ENCODE measurements at places on chromosomes 7 and 10.

DNA sequence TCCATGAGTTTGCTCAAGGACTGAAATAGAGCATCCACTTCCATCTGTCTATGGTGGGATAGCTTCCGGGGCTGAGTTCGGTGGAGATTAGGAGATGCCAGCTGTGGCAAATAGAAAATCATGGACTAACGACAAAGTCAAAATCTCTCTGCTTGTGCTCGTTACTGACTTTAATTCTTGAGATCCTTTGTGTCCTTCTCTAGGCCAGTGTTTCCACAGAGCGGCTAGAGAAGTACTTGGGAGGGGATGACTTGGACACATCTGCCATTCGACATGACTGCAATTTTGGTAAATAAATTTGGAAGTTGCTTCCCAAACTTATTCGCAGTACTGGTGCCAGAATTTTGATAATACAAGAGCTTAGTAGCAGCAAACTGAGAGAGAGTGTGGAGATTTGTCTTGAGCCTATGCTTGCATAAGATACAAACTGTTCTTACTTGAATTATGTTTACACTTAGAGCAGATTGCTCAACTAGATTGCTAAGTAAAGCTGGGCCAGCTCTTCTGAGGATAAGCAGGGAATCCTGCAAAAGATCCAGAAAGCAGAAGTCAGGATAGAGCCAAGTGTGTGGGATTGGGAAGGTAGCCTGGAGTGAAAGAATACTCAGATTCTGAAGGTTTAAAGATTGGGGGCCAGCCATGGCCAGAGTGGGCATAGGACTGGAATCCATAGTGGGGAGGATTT, 27.6 kb downstream of the ABCC2 start:
- DNase-seq = no peak

GRCh38 chr7:2208712-2209111, 24.0 kb downstream of the MAD1L1 start:
- no peak for DNase-seq

- DNase-seq = no peak
Observed at GRCh38 chr10:47025540-47026300, 114.5 kb downstream of the PTPN20 start.

DNA sequence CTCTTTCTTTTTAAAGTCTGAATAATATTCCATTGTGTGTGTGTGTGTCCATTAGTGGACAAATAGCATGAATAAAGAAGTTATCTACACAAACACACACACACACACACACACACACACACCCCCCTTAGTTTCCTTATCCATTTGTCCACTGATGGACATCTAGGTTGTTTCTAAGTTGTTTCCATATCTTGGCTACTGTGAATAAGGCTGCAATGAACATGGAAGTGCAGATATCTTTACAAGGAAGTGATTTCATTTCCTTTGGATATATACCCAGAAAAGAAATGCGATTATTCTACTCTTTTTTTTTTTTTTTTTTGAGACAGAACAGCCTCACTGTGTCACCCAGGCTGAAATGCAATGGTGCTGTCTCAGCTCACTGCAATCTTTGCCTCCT, 113.5 kb downstream of the MBL2 start:
- DNase-seq = no peak

- no peak for DNase-seq
Observed at GRCh38 chr7:7617550-7617949, 23.0 kb upstream of the UMAD1 start.

- DNase-seq = no peak
Observed at GRCh38 chr7:27918503-27918902, 178.5 kb downstream of the TAX1BP1 start.

GRCh38 chr7:90474284-90475210, 5.1 kb downstream of the PTTG1IP2 start:
- no peak for DNase-seq

DNA sequence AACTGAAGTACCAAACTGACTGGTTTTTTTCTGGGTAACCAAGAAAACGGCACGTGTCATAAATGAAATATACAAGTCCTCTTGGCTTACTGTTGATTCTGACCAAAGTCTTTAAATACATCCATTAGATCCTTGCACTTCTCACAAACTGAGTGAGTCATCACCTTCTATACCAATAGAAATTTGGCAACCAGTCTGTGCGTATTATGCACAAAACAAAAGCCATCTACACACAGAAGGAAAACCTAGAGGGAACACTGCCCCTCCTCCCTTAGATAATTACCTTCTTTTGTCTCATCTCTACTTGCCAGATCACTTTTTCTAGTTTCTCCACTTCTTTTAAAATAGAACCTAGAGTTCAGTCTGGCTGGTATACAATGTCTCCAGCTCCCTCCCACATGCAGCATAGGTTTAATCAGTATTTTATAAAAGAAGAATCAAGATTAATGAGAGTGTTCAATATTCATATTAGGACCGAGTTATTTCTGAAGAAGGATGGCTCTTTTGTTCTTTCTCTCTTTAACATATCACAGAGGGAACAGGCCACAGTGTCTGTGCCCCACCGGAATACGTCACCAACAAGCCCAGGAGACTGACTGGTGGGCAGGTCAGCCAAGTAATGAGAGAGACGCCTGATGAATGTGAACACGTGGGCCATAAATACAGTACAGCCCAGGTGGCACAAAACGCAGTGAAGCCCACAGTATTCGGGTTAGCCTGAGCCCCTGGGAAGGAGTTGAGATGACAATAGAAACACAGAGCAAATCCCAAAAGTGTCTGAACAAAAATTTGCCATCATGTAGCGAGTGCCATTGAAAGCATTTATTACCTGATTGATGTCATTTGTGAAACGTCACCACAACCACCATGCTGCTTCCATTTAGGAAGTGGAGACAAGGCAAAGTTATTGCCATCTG, 91.3 kb downstream of the KIAA1549 start:
- no peak for DNase-seq

DNA sequence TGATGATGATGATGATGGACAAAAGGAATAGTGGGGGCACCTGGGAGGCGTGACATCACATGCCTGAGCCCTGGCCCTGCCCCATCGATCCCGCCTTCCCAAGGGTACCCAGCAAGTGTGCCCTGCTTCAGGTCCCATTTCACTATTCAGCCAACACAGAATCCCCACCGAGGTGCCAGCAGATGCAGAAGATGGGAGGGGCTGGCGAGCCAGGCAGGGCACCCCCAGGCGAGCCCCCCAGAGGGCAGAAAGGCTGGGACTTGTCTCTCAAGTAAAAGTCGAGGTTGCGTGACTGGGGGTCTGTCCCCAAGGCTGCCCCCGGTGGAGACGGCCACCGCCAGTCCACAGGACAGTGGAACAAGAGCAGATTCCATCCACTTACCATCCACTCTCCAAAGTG, 57.5 kb downstream of the INSIG1 start:
- no peak for DNase-seq

DNA sequence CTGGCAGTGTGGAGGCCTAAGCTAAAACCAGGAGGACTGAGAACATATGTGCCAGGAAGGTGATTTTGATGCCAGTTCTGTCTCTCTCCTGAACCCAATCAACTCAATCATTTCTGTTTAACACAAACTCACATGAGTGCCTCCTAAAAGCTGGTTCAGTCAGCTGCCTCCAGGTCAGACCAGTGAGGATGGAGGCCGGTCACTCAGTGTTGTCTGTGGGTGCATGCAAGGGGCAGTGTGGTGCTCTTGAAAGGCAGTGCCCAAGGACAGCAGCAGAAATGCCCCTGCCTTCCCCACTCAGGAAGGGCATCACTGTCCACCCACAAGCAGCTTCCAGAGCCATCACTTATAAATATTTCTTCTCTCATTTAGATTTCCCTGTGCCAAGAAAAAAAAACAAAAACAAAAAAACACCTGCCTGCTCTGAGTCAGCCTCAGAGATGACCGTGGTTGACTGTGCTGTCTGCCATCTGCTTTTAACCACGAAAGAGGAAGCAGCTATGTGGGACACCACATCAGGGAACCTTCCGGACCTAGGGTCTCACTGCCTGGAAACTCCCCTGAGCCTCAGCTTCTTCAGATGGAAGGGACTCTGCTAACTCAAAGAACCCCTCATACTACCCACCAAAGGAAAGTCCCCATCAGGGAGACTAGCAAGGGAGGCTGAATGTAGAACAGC, 39.1 kb downstream of the VOPP1 start:
- DNase-seq = peak; percentile 92

DNA sequence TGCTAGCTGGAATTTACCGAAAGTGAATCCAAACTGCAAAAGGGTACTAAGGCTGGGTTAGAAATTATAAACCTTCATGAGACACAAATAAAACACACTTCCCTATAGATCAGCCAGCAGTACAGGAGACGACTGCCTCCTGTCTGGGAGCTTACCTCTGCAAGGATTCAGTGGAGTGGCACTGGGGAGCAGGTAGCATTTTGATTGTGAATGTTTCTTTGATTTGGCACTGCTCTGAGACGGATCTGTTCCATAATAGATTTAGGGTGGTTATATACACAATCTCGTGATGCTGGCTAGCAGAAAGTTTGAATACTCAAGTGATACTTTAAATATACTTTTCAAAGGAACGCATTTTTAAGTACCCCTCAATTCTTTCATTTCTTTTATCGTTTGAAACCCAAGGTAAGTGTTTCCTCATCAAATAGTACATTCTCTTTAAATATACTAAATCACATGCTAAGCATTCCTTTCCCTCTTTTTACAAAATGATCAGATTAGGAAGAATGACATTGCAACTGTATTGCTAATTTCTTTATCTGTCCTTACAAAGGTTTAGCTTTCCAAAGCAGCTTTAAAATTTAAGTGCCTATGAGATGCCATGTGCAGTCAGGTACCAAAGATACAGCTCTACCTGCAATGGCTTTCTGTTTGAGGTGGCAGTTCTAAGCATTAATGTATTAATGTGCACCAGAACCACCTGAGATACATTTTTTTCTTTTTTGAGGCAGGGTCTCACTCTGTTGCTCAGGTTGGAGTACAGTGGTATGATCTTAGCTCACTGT, 20.6 kb upstream of the CHCHD3 start:
- no peak for DNase-seq

DNA sequence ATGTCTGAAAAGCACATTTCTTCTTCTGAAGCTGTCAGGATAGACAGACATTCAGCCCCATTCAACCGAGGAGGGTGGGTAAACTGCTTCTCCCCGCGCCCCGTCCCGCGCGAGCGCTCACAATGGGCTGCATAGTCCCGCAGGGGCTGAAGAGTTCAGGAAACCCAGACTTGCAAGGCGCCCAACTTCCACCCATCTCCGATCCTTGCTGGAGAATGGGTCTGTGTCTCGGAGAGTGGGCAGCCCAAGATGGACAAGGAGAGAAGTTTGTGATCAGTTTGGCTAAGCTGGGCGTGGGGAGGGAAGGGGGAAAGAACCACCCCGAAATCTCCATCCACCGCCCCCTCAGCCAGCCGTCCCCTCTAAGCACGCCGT, 686 bp downstream of the AASS start:
- DNase-seq = peak; percentile 8

DNA sequence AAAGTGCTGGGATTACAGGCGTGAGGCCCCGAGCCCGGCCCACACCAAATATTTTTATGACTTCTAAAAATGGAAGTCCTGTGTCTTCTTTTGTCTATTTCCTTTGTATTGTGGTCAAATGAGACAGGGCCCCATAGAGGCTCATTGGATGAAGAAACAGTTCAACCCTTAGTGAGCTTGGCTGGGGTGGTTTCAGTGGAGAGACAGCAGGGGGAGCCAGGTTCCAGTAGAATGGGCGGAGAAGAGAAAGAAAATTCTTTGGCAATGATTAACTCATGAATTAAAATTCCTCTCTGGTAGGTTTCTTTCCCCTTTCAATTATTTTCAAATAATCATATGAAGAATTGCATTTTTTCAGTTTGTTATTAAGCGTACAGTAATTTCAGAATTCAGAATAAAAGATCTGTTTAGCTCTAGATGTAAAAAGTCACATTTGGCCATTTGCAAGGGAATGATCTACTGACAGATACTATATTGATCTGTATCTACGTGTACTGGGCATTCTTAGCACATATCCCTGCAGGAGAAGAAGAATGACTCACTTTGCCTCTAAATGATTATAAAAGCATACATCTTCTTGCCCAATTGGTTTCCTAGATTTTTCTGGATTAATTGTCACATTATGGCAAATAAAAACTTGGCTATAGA, 43.2 kb downstream of the PNLIPRP3 start:
- no peak for DNase-seq

GRCh38 chr7:157889480-157889879, 552.7 kb downstream of the DNAJB6 start:
- no peak for DNase-seq

DNA sequence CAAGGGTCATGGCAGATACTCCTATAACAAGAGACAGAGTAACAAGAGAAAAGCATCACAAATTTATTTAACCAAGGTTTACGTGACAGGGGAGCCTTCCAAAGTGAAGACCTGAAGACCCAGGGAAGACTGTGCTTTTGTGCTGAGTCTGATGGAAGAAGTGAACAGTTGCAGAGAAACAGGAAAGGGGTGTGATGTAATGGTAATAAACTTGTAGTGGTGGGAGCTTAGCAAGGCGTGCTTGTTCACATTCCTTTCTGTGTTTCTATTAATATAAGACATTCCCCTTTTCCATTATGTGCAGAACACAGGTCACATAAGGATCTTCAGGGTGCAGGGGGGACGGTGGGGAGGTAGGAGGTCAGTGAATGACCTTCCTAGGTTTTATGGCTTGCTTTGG, 25.5 kb upstream of the C10orf67 start:
- DNase-seq = no peak
